ENCODE measurements at places on chromosomes 2 and 18.

DNA sequence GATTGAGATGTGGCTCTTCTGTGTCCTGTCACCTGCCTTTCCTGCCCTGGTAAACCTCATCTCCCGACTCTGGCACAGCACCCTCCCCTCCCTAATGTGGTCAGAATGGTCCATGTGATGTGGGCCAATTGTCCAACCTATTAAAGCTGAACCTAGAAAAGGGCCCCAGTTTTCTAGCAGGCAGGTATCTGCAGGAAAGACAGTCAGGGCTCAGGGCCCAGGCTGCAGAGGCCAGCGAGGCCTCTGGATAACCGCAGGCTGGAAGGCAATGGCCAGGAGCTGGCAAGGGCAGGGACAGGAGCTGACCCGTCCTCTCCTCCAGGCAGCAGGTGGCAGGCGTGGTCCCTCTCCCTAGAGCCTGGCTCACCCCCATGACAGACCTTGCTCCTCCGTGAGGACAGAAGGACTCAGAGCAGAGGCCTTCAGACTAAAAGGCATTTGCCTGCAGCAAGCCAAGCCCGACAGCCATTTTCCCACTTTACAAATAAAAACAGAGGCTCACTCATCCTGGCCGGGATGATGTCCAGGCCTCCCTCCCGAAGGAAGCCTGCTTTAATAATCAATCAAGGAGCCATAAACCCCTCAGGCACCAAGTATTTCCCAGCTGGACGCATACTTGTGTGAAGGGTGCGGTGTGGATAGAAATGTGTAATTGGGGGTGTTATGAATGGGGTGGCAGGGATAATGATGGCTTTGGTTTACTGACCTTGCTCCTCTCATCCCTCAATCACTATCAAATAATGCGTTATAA, 107.1 kb downstream of the TWIST2 start:
- DNase-seq, result no peak

- DNase-seq, result no peak
Observed at GRCh38 chr18:54382733-54383252, 25.1 kb downstream of the C18orf54 start.

DNA sequence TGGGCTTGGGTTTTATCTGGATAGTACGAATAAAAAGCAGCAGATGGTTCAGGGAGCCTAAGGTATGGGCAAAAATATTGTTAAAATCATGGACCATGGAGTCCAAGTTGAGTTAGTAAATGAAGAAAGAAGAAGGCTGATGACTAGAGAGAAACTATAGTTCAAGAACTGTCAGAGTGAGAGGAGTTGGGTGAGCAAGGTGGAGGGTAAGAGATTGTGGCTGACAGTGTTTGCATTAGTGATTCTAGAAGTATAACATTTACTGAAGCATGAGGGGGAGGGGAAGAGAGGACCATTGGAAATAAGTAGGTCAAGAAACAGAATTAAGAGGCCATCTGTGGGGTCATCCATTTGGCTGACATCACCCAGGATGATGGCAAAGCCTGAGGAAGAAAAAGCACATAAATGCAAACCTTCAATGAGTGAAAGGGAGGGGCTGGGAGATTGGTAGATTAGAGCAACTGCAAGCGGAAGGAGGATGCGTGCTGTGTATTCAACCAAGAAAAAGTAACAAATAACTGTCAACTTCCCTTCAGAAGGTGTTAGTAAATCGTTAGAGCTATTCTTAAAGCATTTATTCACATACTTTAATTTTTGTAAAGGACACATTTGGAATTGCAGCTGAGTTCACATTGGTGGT, 392.8 kb downstream of the TSN start:
- DNase-seq, result no peak

DNA sequence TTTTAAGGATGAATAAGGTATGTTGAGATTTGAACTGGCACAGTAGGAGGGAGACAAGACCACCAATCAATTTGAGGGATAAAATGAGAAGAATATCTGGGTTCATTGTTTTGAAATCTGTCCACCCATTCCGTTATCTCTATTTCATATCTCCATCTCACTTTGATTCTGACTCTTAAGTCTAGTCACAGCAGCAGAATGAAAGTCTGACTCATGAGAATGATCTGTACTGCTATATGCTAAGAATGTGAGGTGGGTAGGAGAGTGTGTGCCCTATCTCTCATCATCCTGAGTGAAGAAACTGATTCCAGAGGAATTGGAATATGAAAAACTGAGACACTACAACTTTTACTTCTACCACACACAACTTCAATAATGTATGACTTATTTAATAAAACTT, 1994.5 kb upstream of the PIK3C3 start:
- DNase-seq, result no peak
